ENCODE measurements at places on chromosomes 1 and 21. TPM values are rescaled to one million over a fixed set of nuclear protein-coding genes. Genes with fewer than 3 reads are reported as not detected.

DNA sequence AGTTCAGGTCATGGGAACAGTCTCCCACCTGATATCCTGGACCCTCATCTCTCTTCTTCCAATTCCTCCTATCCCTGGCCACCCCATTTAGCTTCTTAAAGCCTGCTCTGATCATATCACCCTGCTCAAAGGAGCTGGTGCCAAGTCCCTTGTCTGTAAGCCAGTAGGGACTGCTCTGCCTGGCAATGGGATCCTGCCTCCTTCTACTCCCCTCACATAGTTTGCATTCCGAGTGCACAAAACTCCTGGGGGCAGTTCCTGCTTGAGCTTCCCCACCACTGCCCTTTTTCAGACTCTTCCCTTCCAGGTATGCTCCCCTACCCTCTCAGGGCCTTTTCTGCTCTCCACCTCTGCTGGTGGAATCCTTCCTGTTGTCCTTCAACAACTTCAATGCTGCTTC is 48.1 kb downstream of the NGF start:
- H3K4me3 ChIP-seq, result no peak overlapping the region
- no peaks in the 10 kb centered on the region for H3K27me3 ChIP-seq
- DNase-seq, result no peak
- H3K36me3 ChIP-seq, result no peaks in the 10 kb centered on the region
- no peak overlapping the region for H3K27ac ChIP-seq
- no peaks in the 10 kb centered on the region for H3K4me1 ChIP-seq

DNA sequence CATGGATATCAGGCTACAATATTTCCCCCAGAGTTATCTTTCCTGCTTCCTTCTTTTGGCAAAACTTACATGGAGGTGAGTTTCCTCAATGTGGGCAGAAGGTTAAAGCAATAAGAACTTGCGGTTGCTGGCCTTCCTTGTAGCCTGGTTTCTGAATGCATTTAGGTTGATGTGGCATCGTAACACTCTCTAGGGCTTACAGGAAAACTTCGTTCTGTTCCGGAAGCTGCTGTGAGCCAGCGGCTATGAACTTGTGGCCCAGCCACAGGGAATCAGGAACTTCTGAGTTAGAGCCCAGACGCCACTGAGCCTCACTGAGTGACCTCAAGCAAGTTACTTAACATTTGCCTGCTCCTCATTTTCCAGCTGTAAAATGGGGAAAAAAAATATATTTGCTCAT is 623.4 kb upstream of the ADAMTS5 start:
- H3K4me3 ChIP-seq, result no peak overlapping the region
- H3K36me3 ChIP-seq, result no peaks in the 10 kb centered on the region
- H3K27ac ChIP-seq, result no peak overlapping the region
- H3K27me3 ChIP-seq, result no peaks in the 10 kb centered on the region

GRCh38 chr1:2304282-2304681 is 76.2 kb downstream of the SKI start:
- no peak for DNase-seq
- H3K4me1 ChIP-seq, result no peaks in the 10 kb centered on the region
- H3K36me3 ChIP-seq, result peaks cover 60% of the 10 kb centered on the region
- no peaks in the 10 kb centered on the region for H3K27me3 ChIP-seq
- no peak overlapping the region for H3K27ac ChIP-seq

The SLC6A9 gene
- 0.78 TPM for total RNA-seq

The GNAT2 gene
- total RNA-seq, result 0.21 TPM

Data from right lobe of liver (tissue), 6 donors.